ENCODE measurements at places on chromosomes 7 and 10.

GRCh38 chr10:131546086-131546810, 234.7 kb upstream of the TCERG1L start:
- no peak for DNase-seq

- DNase-seq = no peak
These were observed 145.4 kb downstream of the CUBN start for GRCh38 chr10:16984242-16984641.

DNA sequence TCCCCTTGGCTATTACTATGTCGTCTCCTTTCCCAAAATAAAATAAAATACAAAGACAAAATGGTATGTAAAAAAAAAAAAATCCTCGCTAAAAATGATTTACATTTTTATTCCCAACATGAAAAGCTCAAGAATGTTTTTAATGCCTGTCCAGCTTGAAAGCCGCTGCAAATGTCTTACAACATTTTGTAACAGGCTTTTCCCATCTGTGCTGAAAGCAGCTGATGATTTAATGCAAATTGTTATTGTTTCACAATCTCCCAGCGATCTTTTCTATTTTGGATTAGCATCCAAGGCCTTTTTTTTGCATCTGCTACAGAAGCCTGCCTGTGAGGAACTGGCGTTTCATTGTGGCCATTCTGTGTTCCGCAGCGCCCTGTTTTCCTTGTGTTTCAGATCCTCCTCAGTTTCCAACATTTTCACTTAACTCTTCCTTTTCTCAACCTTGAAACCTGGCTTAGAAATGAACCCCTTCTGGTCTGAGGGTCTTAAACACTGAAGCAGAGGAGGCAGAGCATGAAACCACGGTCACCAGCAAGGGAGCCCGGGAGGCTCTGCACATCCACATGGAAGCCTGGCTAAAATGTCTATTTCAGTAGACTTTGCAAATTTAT, 712.1 kb downstream of the PARD3 start:
- DNase-seq = no peak

- DNase-seq = peak; percentile 25
These were observed 113.2 kb upstream of the ADO start for GRCh38 chr10:62691336-62691735.

DNA sequence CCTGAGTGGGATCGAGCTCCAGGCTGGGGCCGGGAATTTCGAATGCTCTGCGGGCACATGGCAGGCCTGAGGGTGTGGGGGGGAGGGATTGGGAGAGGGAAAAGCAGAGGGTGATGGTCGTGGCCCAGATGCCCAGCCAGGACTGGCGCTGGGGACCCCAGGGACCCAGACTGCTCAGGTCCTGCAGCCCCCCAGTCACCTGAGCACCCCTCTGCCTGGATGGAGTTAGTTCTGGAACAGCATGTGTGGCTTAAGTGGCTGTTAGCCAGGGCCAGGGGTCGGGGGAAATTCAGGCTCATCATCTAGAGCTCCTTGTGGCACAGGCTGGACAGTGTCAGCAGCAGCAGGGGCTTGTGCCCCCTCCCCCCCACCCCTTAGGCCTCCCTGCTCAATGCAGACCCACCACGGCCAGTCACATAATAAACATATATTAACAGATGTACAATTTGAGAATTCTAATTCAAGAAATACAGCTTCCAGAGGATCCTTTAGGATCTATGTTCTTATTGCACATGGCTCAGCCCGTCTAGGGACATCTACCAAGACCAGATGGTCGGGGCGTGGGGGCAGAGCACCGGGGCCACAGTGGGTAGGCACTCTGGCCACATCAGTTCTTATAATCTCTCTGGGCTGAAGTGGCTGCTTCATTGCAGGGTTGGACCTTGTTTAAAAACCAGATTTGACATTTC, 22.2 kb downstream of the DNAJB12 start:
- DNase-seq = peak; percentile 58

DNA sequence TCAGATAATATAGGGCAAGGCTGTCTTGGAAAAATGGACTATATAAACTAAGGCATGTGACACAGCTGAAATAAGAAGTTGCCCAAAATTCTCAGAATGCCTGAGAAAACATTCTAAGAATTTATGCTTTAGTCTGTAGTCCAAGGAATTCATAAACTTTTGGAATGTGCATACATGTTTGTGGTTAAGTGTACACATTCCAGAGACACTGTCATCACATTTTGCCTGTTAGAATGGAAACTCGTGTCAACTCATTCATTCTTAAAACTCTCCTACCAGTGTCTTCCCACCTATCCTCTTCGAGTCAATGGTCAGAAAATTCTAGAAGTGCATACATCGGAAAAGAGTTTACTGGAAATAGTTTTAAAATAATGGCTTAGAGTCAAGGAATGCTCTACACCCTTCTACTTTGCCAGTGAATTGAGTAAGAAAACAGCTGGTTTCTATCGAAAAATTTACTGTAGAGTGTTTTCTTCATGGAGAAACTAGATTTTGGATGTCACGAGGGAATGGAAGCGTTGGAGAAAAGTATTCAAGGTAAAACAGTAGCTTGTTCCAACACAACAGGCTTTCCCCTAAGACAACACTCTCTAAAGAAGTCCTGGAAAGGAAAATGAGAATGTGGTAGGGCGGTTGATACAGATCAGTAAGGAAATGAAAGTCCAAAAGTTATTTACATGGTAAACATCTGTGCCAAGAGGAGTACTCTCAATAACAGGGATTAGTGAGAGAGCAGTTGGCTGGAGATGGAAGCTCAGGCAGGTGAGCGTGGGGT, 1177.6 kb upstream of the C7orf33 start:
- no peak for DNase-seq

GRCh38 chr7:57819491-57819981, 369.6 kb downstream of the ZNF716 start:
- DNase-seq = no peak

- no peak for DNase-seq
These were observed 12.8 kb downstream of the MDFIC start for GRCh38 chr7:114934713-114935112.

GRCh38 chr7:17408245-17408903, 109.9 kb downstream of the AHR start:
- peak; percentile 99 for DNase-seq

- no peak for DNase-seq
These were observed 314.5 kb downstream of the CACNA2D1 start for GRCh38 chr7:82129091-82129490.

- DNase-seq = no peak
These were observed 28.0 kb downstream of the NIPSNAP2 start for GRCh38 chr7:55992346-55992745.

- no peak for DNase-seq
These were observed 497.4 kb downstream of the RPS24 start for GRCh38 chr10:78531088-78531487.

DNA sequence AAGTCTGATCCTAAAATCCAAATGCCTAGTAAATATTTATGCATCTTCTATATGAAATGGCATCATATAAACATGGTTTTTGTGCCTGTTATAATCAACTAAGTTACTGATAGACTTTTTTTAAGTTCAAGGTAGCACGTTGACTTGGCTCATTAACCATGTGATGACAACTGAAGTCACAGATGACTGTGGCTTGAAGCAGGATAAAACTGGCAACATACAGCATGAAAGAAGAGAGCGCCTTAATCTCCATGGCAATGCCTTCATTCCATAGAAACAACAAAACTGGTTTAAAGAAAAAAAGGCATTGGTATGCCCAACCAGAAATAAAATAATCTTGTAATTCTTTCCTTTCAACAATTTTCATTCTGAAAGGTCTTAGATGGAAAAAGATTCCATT, 188.9 kb upstream of the CDK1 start:
- DNase-seq = no peak

DNA sequence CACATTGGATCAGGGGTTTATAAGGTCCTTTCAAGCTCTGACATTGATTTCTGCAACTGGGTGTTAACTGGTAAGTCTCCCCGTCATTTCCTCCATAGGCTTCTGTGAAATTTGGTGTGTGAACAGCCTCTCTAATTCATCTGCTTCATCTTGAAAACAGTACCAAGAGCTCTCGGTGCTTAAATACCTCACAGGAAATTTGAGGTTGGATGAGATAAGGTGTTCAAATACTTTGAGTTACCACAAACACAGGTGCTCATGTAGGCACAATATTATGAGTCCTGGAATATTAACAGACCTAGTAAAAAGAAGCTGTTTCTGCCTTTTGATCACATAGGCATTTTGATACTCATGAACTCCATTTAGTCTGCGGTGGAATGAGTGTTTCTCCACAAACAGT, 85.2 kb downstream of the RTKN2 start:
- DNase-seq = no peak

GRCh38 chr7:100130608-100131453, 4.1 kb downstream of the MBLAC1 start:
- peak; percentile 79 for DNase-seq

DNA sequence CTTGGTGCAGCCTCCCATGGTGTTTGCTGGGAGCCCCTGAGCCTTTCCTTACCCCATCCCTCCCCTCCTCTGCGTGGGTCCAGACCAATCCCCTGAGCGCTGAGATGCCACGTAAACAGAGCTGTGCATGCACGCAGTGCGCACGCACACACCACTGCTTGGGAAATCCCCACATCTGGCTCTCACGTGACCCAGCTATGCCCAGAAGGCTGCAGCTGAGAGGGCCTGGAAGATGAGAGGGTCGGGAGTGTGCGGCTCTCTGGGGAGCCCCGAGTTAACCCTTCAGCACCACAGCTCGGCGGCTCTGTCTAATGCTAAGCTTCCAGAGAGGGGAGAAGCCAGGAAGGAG, 177.2 kb downstream of the SH3PXD2A start:
- peak; percentile 49 for DNase-seq

DNA sequence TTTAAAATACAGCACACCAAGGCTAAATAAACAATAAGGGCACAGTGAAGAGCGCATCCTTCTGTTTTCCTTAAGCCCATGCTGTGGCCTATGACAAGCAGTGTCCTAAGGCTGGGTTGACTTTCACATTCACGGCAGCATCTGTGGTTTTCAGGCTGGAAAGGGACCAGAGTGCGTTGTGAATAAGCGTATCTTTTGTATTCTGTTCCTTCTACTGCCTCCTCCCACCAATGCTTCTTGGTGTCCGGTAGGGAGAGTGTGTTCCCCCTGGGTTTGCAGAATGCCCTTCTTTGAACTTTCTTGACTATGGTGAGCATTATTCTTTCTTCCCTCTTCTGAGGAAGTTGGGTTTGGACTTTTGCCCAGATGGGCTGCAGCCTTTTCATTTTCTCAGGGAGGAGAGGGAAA, 73.6 kb downstream of the ABCA13 start:
- DNase-seq = peak; percentile 9

DNA sequence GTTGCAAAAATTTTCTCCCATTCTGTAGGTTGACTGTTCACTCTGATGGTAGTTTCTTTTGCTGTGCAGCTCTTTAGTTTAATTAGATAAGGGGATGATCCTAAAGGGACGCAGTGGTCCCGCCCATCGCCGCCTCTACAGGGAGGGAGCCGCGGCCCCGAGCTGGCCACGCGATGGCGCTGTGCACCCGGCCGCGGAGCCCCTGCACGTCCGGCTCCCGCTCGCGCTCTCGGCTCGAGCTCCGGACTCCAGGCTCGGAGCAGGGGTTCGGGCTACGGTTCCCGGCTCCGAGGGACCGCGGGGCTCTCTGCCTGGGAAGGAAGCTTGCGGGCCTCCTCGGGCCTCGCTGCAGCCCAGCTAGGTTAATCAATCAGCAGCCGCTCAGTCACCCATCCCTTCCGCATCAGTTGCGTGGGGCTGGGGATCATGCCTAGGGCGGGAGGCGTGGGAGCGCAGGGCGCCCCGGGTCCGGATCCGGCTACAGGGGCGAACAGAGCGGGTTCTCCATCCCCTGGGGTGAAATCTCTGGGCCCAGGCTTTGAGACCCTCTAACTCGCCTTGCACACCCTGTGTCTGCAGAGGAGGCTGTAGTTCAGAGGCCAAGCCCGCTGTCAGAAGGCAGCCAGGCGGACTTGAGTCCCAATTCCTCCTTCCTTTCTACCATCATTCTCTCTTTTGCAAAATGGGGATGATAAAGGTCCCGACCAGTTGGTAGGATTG, 97.9 kb downstream of the WDR11 start:
- DNase-seq = peak; percentile 68
